ENCODE measurements at places on chromosomes 2 and 18.

DNA sequence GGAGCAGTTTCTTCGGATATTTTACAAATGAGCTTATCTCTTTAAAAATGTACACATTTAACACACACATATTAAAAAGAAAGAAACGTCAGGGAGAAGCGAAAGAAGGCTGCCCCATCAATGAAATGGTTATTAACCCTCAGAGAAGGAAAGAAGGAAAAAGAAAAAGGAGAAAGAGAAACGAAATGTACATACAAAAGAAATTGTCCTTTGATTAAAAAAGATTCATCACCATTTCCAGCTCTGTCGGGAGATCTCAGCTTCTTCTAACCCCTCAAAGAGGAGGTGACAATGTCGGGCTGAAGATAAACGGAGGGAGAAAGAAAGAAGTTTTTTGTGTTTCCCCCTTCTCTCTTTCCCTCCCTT, 1.5 kb downstream of the IKZF2 start:
- DNase-seq: no peak

- DNase-seq: no peak
Observed at GRCh38 chr18:45871431-45872084, 46.1 kb downstream of the SIGLEC15 start.

GRCh38 chr2:37872192-37872750, 52.8 kb upstream of the RMDN2 start:
- DNase-seq: no peak

GRCh38 chr2:191320881-191321280, 75.7 kb downstream of the MYO1B start:
- no peak for DNase-seq

GRCh38 chr2:86476918-86477317, 35.7 kb downstream of the KDM3A start:
- no peak for DNase-seq

- no peak for DNase-seq
Observed at GRCh38 chr2:219567791-219568361, 3.5 kb downstream of the OBSL1 start.

- DNase-seq: no peak
Observed at GRCh38 chr2:42052702-42053481, 5.1 kb downstream of the PKDCC start.

GRCh38 chr2:105391058-105391627, 7.7 kb downstream of the FHL2 start:
- no peak for DNase-seq

DNA sequence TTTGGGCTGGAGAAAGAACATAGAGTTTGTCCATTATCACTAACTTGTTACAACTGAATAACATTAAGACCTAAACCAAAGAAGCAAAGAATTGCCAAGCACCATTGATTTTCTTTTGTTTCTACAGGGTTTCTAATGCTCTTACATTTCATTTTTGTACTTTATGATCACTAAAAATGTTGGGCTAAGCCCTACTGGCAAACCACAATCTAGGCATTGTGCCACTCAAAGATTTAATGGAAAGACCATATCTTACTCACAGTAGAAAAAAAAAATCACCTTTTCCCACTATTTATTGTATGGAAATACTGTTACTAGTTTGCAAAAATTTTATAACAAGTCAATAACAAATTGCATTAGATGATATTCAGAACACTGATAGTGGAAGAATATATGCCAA, 447.4 kb upstream of the PKDCC start:
- DNase-seq: no peak
